ENCODE measurements at places on chromosomes 6 and 20.

GRCh38 chr20:56933331-56933698, 304.2 kb downstream of the TFAP2C start:
- DNase-seq: no peak

DNA sequence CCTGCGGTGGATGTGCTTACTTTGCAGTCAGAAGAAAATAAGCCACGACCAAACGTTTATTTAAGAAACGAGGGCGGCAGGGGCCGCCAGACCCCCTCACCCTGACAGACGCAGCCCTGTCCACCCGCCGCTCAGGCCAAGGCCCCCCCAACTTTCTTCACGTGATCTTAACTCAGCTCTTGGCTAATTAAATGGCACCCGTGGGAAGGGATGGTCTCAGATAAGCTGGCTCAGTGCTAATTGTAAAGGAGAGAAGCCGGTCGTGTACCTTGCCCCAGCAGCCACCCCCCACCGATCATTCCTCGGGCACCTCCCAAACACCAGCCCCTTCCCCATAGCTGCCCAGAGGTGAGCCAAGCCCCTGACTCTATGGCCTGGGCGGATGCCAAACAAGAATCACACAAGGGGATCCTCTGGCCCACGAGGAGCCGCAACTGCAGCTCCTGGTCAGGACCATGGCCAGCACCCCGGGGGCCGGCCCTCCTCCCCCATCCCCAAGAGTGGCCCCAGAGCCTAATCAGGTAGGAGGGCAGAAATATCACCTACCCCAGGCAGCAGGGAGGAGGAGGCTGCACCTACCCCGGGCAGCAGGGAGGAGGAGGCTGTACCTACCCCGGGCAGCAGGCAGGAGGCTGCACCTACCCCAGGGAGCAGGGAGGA, 11.2 kb downstream of the KCNQ2 start:
- DNase-seq: no peak

GRCh38 chr6:26531897-26532296, 6.3 kb upstream of the HMGN4 start:
- no peak for DNase-seq

- no peak for DNase-seq
Measured at GRCh38 chr20:1422753-1423152, 29.9 kb upstream of the FKBP1A start.

DNA sequence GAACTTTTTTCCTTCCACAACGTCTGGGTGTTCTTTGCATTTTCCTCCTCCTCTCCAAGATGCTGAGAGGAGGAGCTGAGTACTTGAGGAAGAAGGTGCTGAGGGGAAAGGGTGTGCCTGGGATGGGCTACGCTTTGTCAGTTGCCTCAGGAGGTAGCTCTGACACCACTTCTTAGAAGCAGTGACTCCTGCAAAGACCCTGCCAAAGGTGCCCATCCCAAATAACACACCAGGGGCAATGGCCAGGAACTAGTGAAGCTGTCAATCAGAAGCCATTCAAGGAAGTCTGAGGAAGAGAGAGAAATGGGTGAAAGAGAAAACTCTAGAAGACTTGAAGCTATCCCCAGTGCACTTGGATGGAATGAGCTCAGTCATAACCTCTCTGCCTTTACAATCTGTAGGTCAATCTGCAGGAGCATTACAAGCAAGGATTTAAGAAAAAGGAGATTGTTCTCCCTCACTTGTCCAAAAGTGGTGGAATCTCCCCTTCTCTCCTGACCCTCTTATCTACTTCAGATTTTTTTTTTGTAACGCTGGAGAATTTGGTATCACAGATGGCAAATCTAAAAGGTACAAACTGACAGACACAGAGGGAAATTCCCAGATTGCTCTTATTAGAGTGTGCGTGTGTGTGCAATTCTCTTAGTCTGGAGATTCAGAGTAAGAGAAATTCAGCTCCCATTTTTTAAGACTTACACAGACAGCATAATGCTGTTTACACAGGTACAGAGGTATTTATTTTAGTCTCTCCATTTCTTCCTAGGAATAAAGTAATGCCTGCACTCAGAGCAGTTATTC, 242.6 kb downstream of the GMPR start:
- no peak for DNase-seq

DNA sequence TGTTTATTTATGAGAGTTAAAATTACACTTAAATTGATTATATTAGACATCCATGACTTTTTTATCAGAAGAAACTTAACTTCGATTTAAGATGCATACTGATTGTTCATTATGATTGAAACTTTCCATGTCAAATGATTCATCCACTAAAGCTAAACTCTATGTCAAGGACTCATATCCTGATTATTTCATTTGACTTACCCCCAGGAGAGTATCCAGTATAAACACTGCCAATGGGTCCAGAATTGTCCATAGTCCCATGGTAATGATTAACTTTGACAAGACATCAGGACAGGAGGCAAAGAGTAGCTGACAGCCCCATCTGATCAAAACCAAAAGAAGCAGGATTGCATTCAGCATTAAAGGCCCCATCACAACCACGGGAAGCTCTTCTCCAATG, 709.9 kb downstream of the TFAP2A start:
- no peak for DNase-seq

DNA sequence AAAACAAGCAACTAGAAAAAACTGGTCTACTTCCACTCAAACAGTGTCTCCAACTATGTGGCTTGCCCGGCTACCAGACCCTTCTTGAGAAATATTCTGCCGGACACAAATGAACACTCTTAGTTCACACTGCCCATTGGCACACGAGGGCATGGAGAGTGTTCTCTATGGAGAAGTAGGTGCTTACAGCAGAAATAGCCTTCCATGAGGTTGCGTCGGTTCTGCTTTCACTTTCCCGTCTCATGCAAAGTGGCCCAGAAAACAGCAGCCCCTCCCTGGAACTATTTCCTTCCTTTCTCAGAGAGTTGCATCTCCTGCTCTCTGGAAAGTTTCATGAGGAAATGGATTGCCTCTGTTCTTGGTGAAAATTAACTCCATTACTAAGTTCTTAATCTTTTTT, 9.5 kb upstream of the HLA-DOA start:
- DNase-seq: peak; percentile 45

DNA sequence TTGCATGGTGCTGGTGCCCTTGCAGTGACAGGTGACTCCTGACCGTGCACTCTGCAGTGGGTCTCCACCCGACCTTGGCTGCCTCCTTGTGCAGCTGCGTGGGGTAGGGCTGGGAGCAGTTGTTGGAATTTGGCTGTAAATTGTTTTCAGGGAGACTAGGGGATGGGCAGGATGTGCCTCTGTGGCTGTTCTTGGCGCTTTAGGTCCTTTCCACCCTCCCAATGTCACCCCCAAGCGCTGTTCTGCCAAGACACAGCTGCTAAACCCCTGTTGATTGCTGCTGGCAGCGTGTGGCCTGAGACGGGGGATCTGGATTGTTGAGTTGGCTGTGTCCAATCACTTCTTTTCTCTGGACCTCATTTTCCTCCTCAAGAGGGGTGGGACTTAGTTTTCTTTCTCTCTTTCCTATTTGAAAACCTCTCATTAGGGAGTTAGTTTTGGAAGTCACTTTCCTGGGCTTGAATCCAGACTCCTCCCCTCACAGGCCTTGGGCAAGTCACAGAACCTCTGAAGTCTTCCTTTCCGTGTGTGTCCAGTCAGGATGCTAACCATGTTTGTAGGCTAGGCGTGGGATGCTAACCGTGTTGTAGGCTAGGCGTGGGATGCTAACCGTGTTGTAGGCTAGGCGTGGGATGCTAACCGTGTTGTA, 8.5 kb downstream of the IGF2R start:
- DNase-seq: no peak

DNA sequence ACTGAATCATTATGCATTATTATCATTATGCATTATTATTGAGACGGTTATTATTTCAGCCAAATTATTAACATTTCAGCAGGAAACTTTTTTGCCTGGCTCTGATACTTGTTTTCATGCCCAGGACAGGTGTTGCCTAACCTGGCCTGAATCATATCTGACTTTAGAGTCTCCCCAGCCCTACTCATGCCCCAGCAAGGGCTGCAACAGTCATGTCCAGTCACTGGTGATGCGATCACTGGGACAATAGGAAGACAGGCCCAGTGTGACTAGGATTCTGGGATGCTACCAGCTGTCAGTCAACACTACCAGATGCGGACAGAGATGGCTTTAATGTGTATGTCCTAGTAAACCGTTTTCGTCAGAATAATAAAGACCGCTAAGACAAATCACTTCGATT, 285.0 kb downstream of the KHDC1L start:
- no peak for DNase-seq

DNA sequence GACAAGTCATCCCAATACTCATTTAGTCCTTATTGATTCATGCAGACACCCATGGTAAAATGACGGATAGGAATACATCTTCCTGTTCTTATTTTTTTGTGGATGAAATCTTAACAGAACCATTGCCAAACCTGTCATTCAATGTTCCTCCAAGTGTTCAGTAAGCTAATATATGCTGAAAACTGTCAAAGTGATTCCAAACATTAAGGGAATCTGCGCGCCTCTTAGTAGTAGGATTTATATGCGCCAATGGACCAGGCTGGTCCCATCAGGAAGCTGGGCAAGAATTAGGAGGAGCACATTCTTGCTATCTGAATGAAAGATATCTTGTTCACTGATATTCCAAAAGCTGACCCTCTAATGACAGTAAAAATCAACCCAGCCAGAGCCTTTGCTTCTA, 168.9 kb upstream of the STMND1 start:
- DNase-seq: no peak

GRCh38 chr6:39870950-39871349, 63.3 kb downstream of the MOCS1 start:
- no peak for DNase-seq

- DNase-seq: no peak
Measured at GRCh38 chr20:58042591-58042990, 185.9 kb downstream of the ANKRD60 start.

- DNase-seq: no peak
Measured at GRCh38 chr20:60001108-60001507, 42.9 kb downstream of the CDH26 start.

- peak; percentile 51 for DNase-seq
Measured at GRCh38 chr20:53070706-53071392, 98.7 kb downstream of the TSHZ2 start.

- DNase-seq: no peak
Measured at GRCh38 chr20:57787151-57787989, 77.6 kb upstream of the PMEPA1 start.

GRCh38 chr20:15902493-15902892, 670.8 kb downstream of the KIF16B start:
- DNase-seq: no peak

- no peak for DNase-seq
Measured at GRCh38 chr6:4363656-4364055, 228.3 kb upstream of the ECI2 start.

- no peak for DNase-seq
Measured at GRCh38 chr6:34190504-34191122, 44.7 kb upstream of the GRM4 start.

- no peak for DNase-seq
Measured at GRCh38 chr20:37789408-37789807, 95.6 kb downstream of the CTNNBL1 start.

DNA sequence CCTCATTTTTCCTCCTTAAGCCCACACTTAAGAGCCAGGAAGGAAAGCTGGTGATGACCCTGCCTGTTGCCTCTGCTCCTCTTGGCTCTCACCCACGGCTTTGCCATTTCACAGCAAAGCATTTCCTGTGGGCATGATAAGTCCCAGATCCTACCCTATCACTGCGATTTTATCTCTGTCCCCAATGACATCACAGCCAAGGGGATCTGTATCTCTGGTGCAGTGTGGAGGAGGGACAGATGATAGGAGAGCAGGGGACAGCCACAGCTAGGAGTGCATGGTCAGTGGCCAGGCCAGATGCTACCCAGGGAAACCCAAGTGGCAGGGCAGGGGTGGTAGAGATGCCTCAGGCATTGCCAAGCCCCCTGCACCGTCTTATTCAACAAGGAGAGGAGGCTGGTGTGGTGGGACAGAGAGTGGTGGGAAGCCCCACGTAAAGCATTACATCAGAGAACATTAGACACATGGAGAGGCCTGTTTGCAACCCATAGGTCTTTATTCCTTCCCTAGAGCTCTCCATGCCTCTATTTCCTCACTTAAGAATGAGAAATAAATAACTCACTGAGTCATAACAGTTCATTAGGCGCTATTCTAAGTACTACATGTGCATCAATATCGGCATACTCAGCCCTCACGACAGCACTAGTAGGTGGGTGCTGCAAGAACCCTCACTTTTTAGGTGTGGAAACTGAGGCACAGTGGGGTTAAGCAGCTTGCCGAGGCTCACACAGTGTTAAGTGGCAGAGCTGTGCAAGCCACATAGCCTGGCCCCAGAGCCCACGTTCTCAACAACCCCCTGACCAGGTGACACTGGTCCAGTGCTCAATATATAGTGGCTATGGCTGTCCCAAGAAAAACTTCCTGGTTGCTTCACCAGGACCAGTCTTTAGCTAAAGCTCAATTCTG, 4.6 kb downstream of the TFEB start:
- no peak for DNase-seq

DNA sequence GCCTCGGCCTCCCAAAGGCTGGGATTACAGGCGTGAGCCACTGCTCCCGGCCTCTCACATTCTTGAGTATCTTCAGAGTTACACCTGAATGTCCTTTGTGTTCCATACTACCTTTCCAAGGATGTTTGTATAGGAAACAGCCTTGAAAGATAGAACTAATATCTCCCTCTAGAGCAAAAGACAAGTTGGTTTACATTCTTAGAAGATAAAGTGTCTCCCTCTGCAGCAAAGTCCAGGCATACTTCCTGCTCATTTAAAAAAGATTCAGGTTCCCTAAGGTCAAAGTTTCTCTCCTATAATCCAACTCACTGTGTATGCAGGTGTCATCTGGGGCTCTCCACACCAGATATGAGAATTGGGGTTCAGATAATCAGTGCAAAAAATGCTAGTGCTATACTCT, 224.4 kb downstream of the TPBG start:
- no peak for DNase-seq

DNA sequence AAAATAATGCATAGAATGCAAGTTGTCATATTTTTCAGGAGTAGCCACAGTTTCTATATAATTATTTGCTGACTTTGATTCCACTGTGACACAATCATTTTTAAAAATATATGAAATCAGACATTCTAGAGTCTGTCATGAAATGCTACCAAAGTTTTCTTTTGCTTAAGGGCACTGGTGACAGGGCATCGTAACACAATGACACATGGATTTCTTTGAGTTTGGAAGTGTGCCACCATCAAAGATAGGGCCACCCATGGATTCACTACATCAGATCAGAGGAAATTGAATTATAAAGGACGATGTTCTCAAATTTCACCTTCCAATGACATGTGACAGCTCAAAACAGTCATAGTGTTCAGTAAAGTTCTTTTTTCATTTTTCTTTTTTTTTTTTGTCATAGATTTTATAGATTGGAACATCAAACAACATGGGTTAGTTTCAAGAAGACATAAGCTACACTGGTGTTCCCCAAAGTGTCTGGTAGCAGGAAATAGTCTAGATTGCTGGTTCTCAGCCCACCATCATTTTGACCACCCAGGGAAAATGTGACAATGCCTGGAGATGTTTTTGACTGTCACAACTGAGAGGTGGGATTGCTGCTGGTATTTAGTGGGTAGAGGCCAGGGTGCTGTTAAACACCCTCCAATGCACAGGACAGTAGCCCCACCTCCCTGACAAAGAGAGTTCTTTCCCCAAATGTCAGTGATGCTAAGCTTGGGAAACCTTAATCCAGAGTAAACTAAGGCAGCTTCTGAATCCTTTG, 123.8 kb upstream of the DOK5 start:
- DNase-seq: no peak

GRCh38 chr6:169320013-169320412, 66.4 kb upstream of the THBS2 start:
- no peak for DNase-seq

GRCh38 chr20:4821590-4821989, 99.9 kb downstream of the PRND start:
- no peak for DNase-seq

GRCh38 chr20:49700411-49701185, 13.1 kb downstream of the B4GALT5 start:
- no peak for DNase-seq

GRCh38 chr6:157223021-157223430, 100.3 kb downstream of the TMEM242 start:
- DNase-seq: no peak

Data from activated naive CD4-positive, alpha-beta T cell treated with anti-CD3 and anti-CD28 coated beads, Interleukin-2, amount 50 U/mL, for 16 hours (primary cell).